ENCODE measurements at places on chromosomes 7 and 10.

DNA sequence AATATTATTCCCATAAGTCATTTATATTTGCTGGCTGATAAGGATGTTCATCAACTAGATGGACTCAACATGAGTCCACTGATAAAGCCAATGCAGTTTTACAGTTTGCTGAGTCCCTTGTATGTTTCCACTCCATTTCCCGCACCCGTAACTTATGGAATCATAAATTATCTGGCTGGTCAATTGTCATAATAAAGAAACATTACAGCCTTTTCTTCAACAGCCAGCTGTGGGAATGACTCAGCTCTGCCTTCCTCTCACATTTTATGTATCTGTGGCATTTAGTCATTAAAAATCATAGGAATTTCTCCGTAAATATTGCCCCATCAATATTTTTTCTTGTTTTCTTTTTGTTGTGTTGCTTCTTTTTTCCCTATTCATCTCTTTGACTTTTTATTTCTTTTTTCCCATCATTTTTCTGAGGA, 22.3 kb upstream of the TMEM26 start:
- peak; percentile 4 for DNase-seq

DNA sequence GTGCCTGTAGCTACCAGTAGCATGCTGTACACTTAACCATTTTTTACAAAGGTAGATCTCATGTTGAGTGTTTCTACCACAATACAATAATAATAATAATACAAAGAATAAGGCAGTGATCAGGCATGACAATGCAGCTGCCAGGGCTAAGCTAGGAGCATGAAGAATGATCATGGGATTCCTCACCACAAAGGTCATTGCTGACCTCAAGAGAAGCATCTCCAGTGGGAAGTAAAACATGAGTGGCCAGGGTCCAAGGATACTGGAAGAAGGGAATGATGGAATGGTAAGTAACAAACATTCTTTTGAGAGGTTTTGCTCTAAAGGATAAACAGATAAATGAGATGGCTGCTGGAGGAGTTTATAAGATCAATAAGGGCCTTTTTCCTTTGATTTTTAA, 591.1 kb downstream of the TNS3 start:
- DNase-seq: no peak

- DNase-seq: no peak
Observed at GRCh38 chr10:24351961-24352360, 143.0 kb downstream of the KIAA1217 start.

DNA sequence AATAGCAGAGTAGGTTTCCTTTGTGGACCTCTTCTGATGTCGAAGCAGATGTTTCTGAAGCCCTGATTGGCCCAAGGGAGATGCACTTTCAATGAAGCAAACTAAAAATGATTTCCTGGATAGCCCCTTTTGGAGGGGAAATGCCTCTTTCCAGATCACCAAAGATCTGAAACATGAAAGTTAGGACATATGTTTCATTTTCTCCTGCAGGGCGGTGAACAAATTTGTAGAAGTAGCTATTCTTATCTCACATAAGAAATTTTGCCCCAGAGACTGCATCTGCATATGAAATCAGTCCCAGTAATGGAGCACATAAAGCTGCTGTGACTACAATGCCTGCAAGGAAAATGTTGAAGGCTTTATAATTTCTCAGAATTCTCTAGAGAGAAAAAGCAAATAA, 56.0 kb downstream of the THSD7A start:
- no peak for DNase-seq

- DNase-seq: no peak
Observed at GRCh38 chr7:14934839-14935238, 32.3 kb upstream of the DGKB start.

- DNase-seq: peak; percentile 85
Observed at GRCh38 chr7:831596-832166, 595 bp upstream of the SUN1 start.

- DNase-seq: peak; percentile 53
Observed at GRCh38 chr7:94289071-94289470, 105.6 kb upstream of the COL1A2 start.

- DNase-seq: no peak
Observed at GRCh38 chr7:2044883-2045471, 187.8 kb downstream of the MAD1L1 start.

Data from Caki2 (cell line).